Panc1 (cell line): ENCODE measurements at places on chromosomes 3 and 15.

GRCh38 chr15:27845535-27846369, 253.4 kb downstream of the OCA2 start:
- no peak for DNase-seq

- DNase-seq, result no peak
These were observed 146.7 kb downstream of the NAALADL2 start for GRCh38 chr3:175005881-175006280.

DNA sequence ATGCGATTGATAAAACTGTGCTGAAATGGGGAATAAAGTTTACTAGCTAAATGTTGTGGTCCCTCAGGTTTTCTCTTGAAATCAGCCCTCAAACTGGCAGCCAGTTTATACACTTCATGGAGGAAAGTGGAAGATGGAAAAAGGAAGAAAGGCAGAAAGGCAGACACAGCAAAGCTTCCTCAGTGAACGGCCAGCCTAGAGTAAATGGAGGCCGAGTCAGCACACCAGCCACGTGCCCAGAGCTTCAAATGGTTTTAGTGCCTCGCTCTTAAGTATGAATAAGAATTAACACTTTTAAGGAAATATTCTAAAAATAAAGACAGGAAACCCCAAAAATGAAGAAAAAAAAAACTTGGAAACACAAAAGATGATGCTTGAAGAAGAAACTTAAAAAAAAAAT, 48.3 kb downstream of the GNB4 start:
- DNase-seq, result no peak

DNA sequence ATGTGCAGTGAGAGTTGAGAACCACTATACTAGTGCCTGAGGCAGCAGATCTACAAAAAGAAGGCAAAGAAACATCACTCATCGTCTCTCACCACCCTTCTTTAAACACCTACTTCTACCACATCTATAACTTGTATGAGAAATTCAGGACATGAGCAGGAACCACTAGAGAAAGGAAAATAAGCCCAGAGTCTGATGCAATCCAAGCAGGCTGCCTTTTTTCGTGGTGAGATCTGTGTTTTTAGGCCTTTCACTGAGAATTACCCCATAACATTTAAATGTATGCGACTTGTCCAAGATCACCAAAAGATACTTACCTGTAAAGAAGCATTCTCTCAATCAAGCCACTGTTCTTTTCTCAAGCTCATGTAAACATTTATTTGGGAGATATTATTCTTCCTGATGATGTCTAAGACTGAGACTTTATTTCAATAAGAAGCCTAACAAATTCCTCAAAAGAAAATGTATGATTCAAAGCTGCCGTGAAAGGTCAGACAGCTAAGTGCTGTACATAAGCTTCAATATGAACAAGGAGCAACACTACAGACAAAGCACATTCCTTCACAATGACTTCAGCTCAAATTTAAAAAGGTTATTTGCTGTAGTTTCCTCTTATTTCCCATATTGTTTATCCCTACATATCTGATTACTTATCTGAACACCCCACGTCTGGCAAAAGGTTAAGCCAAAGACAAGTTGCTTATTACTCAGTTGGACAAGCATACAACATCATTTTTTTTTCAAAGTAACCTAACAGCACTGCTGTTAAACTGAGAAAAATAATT, 16.5 kb downstream of the SPICE1 start:
- no peak for DNase-seq

DNA sequence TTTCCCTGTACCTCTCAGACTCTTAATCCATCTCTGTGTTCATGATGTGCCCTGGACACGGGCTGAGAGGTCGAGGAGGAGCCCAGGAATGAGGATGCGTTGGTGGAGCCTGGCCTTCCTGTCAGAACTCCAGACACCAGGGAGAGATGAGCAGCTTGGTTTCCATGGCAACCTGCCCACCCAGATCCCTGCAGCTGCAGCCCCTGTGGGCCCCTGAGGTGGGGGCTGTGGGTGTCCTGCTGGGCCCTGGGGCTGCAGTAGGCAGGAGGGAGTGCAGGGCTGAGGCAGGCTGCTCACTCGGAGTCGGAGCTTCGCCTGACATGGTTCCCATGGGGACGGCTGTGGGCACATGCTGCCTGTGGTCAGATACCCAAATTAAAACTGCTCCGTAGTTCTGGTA, 7.7 kb upstream of the SCN10A start:
- DNase-seq, result no peak

- no peak for DNase-seq
These were observed 5.0 kb downstream of the CHRNA7 start for GRCh38 chr15:32035285-32035684.

- no peak for DNase-seq
These were observed 17.8 kb downstream of the MYL3 start for GRCh38 chr3:46845397-46845859.

GRCh38 chr3:42096796-42097565, 5.8 kb downstream of the TRAK1 start:
- no peak for DNase-seq

DNA sequence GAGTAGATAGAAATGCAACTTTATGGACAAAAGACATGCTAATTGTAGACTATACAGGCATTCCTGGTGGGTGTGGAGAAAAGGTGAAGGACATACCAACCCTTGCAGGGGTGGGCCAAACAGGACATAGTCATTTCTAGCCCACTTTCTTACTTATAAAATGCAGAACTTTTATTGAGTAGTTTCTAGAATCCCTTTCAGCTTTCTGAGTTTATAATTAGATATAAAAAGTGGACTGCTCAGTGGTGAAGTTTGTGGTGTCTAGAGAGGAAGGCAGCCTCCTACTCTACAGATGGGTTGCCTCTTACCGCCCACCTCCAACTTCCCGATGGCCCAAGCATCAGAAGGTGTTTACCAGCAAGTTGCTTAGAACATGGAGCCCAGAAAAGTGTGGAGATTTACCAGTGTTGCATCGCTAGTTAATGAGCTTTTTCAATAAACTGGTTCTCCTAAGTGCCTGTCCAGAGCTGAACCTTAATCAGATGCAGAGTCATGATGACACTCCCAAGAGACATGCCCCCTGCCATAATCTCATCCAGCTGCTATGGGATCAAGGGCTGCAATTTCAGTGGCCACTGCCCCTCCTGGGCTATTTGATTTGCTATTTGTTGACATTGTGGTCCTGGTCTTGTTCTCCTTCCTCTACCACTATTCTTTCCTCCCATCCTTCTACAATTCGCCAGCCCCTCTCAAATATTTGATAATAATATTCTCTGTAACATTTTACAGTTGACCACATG, 77.5 kb upstream of the STRIT1 start:
- no peak for DNase-seq

GRCh38 chr3:133745981-133746711, at the start of gene TF:
Gene TF (plus strand): TSS chr3:133746393. CDS start chr3:133746441, 48 bp downstream.
- DNase-seq, result no peak
